Kasumi-1 (cell line): ENCODE measurements at places on chromosomes 7 and 10.

DNA sequence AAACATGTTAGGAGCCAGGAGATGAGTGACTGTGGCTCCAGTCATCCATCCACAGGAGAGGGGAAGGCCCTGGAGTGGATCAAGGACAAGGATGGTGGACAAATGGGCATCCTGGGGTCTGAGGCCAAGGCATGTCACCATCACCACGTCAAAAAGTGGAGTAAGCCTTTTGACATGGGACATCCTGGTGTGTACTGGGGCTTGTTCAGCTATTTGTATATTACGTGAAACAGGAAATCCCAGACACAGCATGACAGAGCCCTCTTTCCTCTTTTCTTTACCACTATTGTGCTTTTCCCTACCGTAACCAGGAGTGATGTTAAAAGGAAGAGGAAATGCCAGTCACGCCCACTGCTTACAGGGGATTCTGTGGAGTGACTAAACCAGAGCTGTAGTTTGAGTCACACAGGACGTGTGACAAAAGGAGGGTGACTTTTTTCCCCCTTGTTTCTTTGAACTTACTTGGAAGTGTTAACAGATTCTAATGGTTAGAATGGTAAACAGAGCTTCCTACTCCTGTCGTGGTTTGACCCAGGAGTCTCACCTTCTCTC is 15.4 kb downstream of the ACSL5 start:
- DNase-seq: peak; percentile 98

GRCh38 chr7:121078701-121079227 is 90.3 kb downstream of the CPED1 start:
- DNase-seq: no peak

DNA sequence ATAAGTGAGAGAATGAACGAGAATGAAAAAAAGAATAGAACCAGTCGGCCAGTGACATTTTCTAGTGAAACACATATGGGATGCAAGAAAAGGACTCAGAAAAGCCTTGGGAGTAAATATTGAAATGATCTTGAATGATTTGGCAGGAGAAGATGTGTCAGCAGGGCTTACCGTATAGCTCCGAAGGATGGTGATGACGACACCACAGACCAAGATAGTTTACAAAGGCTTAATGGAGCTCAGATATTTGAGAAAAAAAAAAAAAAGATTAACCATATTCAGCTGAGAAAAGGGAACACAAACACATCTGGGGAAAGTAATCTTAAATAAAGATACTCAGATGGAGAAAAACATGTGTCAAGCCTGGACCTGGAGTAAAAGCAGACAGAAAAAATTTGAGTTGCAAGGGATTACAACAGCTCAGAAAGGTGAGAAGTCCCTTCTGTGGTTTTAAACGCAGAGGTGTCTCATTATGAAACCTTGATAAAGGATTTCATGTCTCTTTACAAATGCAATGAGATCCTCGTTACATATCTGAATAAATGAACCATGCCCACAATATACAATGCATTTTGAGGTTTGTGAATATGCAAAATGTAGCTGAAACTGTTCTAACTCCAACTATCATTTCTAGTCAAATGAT is 36.0 kb downstream of the DNAJB9 start:
- no peak for DNase-seq

DNA sequence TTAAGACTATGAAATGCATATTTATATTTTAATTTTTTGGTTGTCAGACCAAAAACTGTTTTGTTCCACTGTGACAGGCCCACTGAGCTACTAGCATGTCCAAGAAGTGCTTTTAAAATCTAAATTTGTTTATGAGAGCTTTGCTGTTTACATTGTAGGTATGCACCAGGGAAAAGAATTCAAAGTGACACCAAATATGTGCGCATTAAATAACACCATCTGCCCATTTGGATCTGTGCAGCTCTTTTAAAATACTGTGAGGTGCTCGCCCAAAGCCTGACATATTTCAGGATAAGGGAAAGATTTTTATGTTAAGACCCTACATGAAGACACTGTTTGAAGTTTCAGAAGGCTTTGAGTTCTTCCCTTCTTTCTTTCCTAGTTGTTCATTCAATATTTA is 162.9 kb downstream of the ST7 start:
- DNase-seq: no peak

DNA sequence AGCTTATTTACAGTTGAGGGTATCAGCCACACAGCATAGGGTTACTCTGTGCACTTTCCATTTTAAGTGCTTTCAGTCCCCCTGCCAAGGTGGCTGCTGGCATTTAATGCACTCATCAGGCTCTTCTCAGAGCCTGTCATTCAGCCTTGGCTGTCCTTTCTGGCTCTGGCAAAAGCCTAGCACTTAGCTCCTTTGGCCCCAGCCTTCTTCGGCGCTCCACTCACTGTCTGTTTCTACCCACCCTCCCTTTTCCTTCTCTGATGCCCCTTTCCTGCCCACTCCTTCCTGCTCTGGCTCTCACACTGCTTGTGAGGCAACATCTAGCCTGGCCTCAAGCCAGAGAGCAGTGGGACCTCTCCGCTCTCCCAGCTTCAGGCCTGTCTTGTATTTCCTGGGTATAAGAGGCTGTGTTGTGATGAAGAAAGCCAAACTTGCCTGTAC is 60.2 kb downstream of the WIPF3 start:
- peak; percentile 98 for DNase-seq

- DNase-seq: no peak
These were observed 25.0 kb upstream of the CNNM1 start for GRCh38 chr10:99303899-99304861.
